ENCODE measurements at places on chromosomes 1 and 21.

DNA sequence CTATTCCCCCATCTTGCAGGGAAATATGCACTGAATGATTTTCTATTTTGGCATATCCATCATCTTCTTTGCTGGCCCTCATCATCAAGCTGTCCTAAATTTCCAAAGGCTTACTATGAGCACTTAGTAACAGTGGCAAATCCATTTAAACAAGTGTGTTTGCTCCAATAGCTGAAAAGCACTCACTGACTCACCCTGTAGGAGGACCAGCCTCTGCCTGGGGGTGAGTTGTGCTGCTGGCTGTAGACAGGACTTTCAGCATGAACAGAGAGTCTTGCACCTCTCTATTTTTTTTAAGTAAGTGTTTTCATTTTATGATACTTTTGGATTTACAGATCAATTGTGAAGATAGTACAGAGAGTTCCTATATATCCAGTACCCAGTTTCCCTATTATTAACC is 97.3 kb downstream of the SLC35F3 start:
- DNase-seq, result no peak

DNA sequence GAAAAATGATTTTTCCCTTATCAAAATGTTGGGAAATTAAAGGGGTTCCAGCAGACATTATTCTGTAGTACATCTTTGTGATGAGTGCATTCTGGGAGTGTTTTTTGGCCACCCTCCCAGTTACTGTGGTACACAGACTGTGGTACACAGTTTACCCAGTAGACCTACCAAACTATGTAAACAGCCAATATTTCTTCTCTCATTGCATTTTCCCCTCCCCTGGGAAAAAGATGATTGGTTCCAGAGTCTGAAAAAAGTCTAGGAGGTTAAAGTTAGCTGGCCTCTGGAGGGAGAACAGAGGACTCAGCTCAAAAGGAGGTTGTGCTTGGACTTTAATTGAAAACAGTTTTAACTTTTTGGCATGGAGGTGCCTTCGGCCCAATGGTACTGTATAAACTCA is 42.5 kb downstream of the PGM1 start:
- no peak for DNase-seq

DNA sequence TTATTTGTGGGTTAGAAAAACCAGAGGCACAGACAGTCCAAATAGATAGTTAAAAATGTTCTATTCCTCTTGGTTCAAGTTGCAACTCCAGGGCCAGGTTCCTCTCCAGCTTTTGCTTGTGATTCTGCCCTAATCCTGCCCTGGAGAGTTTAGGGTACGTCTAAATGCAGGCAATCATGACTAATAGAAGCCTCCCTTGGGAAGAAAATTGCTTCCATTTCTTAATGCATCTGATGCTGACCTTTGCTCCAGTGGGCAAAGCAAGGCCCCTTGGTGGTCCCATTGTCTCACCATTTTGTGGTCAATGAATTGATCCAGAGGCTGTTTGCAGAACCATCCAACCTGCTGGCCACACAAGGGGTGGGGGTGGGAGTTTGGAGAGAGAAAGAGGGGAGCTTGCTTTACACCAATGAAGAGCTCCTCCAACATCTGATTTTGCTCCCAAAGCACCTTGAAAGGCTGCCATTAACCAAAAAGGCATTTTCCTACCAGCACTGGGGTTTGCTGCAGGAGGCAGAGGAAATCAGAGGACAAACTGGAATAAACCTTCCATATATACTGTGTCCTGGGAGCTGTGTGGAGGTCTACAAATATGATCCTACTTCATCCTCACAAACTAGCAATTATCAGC is 31.3 kb downstream of the C8B start:
- no peak for DNase-seq

DNA sequence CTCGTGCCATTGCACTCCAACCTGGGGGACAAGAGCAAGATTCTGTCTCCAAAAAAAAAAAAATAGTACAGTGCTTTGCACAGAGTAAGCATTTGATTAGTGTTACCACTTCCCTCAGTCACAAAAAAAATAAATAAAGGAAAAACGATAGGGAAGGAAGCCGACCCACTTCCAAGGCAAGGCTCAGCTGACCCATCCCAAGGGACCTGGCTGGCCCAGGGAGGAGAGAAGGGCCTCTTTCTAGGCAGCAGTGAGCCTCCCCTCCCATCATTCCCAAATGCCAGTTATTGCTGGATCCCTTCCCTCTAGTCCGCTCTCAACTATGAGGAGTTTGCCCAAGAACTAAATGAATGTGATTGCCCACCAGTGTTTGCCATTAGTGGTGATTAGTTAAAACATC is 77.8 kb downstream of the TMEM53 start:
- no peak for DNase-seq

DNA sequence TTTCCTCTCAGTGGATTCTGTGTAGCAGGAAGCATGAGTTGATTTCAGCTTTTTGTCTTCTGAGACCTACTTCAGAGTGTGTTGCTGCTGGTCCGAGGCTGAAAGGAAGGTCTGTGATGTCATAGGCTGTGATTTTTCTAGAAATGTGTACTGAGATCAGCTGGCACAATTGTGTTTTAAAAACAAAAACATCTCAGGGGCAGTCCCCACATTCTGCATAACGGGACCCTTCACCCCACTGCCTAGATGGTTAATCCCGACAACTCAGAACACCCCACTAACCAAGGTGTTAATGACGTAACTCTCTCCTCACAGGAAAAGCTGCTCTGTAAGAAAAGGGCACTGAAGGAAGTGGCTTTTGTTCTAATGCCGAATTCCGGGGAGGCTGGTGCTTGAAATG is 59.8 kb upstream of the PPP2R5A start:
- DNase-seq, result no peak

- no peak for DNase-seq
Measured at GRCh38 chr1:211135342-211135950, 1.5 kb upstream of the KCNH1 start.

DNA sequence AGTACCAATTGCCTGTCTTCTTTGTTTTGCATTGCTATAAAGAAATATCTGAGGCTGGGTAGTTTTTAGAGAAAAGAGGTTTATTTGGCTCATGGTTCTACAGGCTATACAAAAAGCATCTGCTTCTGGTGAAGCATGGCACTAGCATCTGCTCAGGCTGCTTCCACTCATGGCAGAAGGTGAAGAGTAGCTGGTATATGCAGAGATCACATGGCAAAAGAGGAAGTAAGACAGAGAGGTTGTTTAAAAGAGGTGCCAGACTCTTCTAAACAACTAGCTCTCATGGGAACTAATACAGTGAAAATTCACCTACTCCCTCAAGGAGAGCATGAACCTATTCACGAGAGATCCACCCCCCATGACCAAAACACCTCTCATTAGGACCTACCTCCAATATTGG is 56.7 kb upstream of the GUCA2B start:
- DNase-seq, result no peak

GRCh38 chr1:200379432-200379757 is 30.4 kb downstream of the ZNF281 start:
- DNase-seq, result no peak

DNA sequence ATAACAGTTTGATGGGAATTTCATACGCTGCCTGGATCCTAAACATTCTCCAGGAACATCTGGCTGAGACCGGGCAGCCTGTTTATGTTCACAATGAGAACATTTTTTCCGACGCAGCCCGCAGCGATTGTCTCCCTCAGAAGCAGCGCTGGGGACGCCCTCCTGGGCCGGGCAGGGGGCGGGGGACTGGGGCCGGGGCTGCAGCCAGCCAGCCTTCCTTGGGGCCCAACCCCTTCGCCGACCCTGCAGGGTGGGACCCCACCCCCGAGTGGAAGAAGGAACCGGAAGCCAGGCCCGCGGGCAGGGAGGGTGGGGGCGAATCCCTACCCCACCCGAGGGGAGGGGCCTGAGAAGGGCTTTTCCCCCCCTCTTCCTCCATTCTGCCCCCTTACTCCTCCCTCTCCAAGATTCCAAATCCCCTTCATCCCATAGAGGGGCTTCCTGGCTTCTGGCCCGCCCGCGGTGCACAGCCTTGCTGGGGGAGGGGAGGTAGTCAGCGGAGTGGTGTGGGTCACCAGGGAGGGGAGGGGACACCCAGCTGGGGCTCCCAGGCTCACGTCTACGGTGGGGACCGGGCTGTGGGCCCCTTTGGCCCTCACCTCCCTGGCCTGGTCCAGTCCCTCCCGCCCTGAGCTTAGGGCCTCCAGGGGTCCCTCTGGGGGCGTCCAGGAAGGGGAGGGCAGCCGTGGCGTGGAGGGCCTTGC is 60.6 kb downstream of the WNT9A start:
- no peak for DNase-seq

GRCh38 chr1:209691237-209691636 is 13.4 kb upstream of the HSD11B1 start:
- DNase-seq, result no peak

All from NCI-H187 treated with DMSO at 0.1 percent for 48 hours (cell line).